H9 (cell line): ENCODE measurements at places on chromosomes 11 and 22. TPM values are rescaled to one million over a fixed set of nuclear protein-coding genes. Genes with fewer than 3 reads are reported as not detected.

DNA sequence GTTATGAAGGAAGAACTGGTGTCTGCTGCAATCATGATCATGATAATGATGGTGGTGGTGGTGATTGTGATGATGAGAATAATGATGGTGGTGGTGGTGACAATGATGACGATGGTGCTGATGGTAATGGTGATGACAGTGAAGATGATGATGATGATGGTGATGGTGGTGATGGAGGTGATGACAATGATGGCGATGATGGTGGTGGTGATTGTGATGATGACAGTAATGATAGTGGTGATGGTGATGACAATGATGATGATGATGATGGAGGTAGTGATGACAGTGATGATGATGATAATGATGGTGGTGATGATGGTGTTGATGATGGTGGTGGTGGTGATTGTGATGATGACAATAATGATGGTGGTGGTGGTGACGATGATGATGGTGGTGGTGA is 52.8 kb upstream of the ANO1 start:
- DNase-seq = no peak
- no peaks in the 10 kb centered on the region for H3K27me3 ChIP-seq
- H3K27ac ChIP-seq = no peak overlapping the region
- H3K4me3 ChIP-seq = no peak overlapping the region
- no peaks in the 10 kb centered on the region for H3K36me3 ChIP-seq
- H3K4me1 ChIP-seq = no peaks in the 10 kb centered on the region

DNA sequence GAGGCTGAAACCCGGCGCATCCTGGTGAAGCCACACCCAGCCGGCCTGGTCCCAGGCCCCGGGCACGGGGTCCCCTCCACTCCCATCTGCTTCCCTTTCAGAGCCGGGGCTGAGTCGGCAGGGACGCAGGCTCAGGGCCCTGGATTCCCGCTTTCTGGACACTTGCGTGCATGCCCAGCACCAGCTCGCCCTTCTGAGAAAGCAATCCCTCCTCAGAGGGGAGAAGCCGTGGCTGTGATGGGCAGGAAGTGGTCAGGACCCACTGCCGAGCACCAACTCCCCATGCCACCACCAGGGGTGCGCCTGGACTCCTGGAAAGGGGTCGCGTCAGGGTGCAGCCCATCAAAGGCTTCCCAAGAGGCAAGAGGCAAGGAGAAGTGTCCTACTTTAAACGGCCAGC is 15.1 kb downstream of the CDKN1C start:
- H3K27ac ChIP-seq = no peak overlapping the region
- H3K4me1 ChIP-seq = no peaks in the 10 kb centered on the region
- H3K36me3 ChIP-seq = peaks cover 4% of the 10 kb centered on the region
- no peak overlapping the region for H3K4me3 ChIP-seq
- peak; percentile 52 for DNase-seq

DNA sequence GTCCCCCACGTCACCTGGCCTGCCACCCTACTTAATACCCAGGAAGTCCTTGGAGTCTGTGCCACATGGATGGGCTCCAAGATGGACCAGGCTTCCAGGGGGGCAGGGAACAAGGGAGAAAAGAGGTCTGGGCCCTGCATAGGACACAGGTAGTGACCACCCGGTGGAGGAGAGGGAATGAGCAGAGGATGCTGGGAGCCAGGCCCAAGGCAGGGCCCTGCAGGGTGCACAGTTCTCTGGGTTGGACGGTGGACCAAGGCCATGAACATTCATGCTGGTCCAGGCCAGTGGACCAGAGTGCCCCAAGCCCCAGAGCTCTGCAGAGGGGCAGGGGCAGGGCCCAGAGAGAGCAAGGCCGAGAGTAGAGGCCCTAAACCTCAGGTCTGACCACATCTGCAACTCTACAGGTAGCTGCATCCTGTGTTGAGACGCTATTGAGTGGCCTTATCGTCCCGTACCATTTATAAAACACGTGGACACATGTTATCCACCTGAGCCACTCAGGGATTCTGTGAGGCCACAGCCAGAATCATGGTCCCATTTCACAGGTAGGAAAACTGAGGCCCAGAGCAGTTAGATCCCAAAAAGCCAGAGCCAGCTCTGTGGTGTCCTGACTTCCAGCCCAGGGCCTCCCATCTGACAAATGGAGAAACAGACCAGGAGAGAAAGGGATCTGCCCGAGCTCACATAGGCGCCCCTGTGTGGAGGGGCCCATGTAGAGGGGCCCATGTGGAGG is 46.4 kb downstream of the IGLL5 start:
- no peak overlapping the region for H3K4me3 ChIP-seq
- H3K36me3 ChIP-seq = no peaks in the 10 kb centered on the region
- no peaks in the 10 kb centered on the region for H3K4me1 ChIP-seq

- no peaks in the 10 kb centered on the region for H3K36me3 ChIP-seq
- H3K4me1 ChIP-seq = peaks cover 13% of the 10 kb centered on the region
- H3K4me3 ChIP-seq = no peak overlapping the region
- no peak for DNase-seq
- H3K27ac ChIP-seq = no peak overlapping the region
Measured at GRCh38 chr11:13923182-13923581, 39.3 kb upstream of the SPON1 start.

GRCh38 chr11:76800466-76801200 is 17.5 kb downstream of the TSKU start:
- no peak overlapping the region for H3K27ac ChIP-seq
- H3K4me3 ChIP-seq = no peak overlapping the region
- H3K36me3 ChIP-seq = peaks cover 13% of the 10 kb centered on the region
- DNase-seq = peak; percentile 19
- H3K4me1 ChIP-seq = no peaks in the 10 kb centered on the region; the same call in 1 of the 2 replicates

DNA sequence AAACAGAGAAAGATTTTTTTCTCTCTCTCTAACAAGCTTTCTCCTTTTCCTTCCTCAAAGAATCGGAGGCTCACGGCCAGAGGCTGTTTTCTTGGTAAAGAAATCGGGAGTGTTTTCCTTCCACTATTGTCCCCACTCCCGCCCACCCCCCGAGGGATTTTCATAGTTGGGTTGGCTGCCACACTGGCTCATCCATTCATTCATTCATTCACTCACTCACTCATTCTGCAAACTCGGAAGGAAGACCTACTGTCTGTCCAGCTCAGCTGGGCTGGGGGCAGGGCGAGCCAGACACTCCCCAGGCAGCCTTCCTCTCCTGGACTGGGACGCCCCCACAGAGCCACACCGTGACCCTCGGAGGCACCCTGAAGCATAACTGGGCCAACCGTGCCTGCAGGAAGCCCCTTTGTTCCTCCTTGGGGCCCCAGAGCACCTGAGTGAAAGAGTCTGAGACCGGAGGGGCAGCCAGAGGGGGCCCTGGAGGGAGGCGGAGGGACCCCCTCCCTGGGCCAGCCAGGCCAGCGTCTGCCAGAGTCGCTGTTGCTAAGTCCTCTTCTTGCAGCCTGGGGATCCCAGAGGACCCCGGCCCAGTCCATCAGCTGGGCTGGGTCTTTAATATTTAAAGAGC is 17.0 kb downstream of the CDKN1C start:
- no peak for DNase-seq
- peaks cover 30% of the 10 kb centered on the region for H3K27me3 ChIP-seq
- H3K27ac ChIP-seq = no peak overlapping the region
- H3K4me3 ChIP-seq = peak overlapping the region; percentile 79

DNA sequence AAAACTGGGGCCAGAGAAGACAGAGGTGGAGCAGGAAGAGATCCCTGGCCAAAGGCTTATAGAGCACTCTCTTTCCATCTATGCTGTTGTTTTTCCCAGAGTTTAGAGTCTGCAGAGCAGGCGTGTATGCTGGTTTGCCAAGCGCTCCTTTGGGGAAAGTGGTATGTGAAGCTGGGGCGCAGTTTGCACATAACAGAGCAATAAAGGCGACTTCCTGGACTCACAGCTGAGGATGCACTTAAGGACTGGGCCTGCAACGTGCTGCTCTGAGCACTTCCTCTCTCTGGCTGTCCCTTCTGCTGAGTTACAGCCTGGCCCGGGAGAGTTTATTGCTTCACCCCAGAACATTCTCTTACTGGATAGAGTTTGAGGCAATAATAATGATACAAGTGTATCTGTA is 41.7 kb downstream of the THAP12 start:
- H3K27me3 ChIP-seq = no peaks in the 10 kb centered on the region
- peaks cover 22% of the 10 kb centered on the region for H3K36me3 ChIP-seq
- H3K27ac ChIP-seq = no peak overlapping the region

GRCh38 chr22:39429916-39430575 is 26.8 kb upstream of the MGAT3 start:
- peaks cover 7% of the 10 kb centered on the region; the same call in 2 of the 3 replicates for H3K36me3 ChIP-seq
- DNase-seq = peak; percentile 24
- H3K4me1 ChIP-seq = peaks cover 11% of the 10 kb centered on the region; the same call in 1 of the 2 replicates
- H3K27ac ChIP-seq = no peak overlapping the region
- no peak overlapping the region for H3K4me3 ChIP-seq

DNA sequence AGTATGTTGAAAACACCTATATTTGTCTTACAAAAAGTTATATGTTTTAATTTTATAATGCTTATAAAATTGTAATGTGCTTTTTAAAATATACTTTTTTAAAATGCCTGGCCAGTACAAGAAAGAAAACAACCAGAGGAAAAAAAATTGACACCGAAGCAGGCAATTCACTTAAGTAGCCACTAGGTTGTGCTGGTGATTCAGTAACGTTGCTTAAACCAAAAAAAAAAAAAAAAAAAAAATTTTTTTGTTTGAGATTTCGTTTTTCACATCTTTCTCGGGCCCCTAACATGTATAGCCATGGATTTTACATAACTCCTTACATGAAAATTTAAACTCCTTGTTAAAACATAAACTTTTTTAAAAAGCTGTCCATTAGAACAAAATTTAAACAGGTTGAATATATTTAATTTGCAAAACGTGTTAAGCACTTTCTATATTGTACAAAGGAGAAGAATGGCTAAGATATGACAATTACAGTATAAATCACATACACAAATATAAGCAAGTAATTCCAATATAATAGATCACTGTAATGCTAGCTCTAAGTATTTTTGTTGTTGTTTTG is 9.2 kb downstream of the OR8B4 start:
- H3K4me1 ChIP-seq = no peaks in the 10 kb centered on the region
- DNase-seq = no peak
- no peaks in the 10 kb centered on the region for H3K36me3 ChIP-seq
- H3K27ac ChIP-seq = no peak overlapping the region
- H3K4me3 ChIP-seq = no peak overlapping the region

GRCh38 chr22:41092847-41093411 is 537 bp downstream of the EP300 start:
- peaks cover 24% of the 10 kb centered on the region for H3K36me3 ChIP-seq
- H3K4me1 ChIP-seq = no peaks in the 10 kb centered on the region; the same call in 1 of the 2 replicates
- H3K4me3 ChIP-seq = peak overlapping the region; percentile 96

DNA sequence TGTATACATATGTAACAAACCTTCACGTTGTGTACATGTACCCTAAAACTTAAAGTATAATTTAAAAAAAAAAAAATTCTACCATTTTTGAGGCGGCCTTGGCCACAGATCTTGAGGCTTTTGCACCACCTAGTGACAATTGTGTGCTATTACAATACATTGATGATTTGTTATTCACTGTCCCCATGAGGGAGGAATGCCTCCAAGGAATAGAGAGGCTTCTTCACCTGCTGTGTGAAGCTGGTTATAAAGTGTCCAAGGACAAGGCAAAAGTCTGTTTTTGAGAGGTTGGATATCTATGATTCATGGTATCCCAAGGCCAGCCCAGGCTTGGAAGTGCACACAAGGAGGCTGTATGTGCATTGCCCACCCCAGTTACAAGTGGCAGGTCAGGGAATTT is 30.7 kb downstream of the SLC22A25 start:
- H3K36me3 ChIP-seq = peaks cover 5% of the 10 kb centered on the region; the same call in 1 of the 2 replicates
- no peak overlapping the region for H3K4me3 ChIP-seq
- H3K27ac ChIP-seq = no peak overlapping the region
- DNase-seq = no peak
- no peaks in the 10 kb centered on the region for H3K27me3 ChIP-seq
- no peaks in the 10 kb centered on the region for H3K4me1 ChIP-seq

- H3K27me3 ChIP-seq = no peaks in the 10 kb centered on the region
- no peaks in the 10 kb centered on the region for H3K36me3 ChIP-seq
- no peak overlapping the region for H3K27ac ChIP-seq
- no peaks in the 10 kb centered on the region for H3K4me1 ChIP-seq
- peak; percentile 69 for DNase-seq
- no peak overlapping the region for H3K4me3 ChIP-seq
Measured at GRCh38 chr11:98455500-98456307, 565.0 kb upstream of the CNTN5 start.

- H3K4me3 ChIP-seq = no peak overlapping the region
- no peaks in the 10 kb centered on the region for H3K36me3 ChIP-seq
- H3K27ac ChIP-seq = no peak overlapping the region
Measured at GRCh38 chr22:17929909-17930308, 94.5 kb downstream of the MICAL3 start.

DNA sequence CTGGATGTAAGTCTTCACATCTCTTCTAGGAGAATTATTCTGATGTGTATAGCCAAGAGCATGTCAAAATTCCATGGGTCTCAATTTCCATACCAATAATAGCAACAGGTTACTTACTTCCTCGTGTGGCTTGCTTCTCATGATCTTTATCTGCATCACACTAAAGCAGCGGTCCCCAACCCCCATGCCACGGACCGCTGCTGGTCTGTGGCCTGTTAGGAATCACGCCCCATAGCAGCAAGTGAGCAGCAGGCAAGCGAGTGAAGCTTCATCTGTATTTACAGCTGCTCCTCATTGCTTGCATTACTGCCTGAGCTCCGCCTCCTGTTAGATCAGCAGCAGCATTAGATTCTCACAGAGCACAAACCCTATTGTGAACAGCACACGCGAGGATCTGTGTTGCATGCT is 28.9 kb upstream of the SLC25A1 start:
- no peaks in the 10 kb centered on the region for H3K27me3 ChIP-seq
- no peak for DNase-seq
- H3K27ac ChIP-seq = no peak overlapping the region
- peaks cover 7% of the 10 kb centered on the region for H3K36me3 ChIP-seq
- no peak overlapping the region for H3K4me3 ChIP-seq

- H3K27me3 ChIP-seq = no peaks in the 10 kb centered on the region
- no peaks in the 10 kb centered on the region for H3K4me1 ChIP-seq
- no peak overlapping the region for H3K27ac ChIP-seq
- H3K4me3 ChIP-seq = no peak overlapping the region
- H3K36me3 ChIP-seq = peaks cover 74% of the 10 kb centered on the region
Measured at GRCh38 chr22:24090581-24090980, 79.5 kb downstream of the CABIN1 start.

DNA sequence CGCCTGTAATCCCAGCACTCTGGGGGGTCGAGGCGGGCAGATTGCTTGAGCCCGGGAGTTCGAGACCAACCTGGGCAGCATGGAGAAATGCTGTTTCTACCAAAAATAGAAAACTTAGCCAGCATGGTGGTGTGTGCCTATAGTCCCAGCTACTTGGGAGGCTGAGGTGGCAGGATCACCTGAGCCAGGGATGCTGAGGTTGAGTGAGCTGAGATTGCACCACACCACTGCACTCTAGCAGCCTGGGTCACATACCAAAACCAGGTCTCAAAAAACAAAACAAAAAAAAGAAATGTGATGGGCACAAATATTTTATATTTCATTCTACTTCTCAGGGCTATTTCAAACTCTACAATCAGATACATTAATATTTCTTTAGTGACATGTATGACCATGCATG is 25.7 kb downstream of the TTC17 start:
- H3K27ac ChIP-seq = no peak overlapping the region
- no peak for DNase-seq
- H3K4me3 ChIP-seq = no peak overlapping the region
- H3K27me3 ChIP-seq = no peaks in the 10 kb centered on the region

- H3K4me1 ChIP-seq = peaks cover 12% of the 10 kb centered on the region
- H3K27me3 ChIP-seq = peaks cover 2% of the 10 kb centered on the region; the same call in 1 of the 2 replicates
- peak; percentile 70 for DNase-seq
Measured at GRCh38 chr11:75350743-75351540, 519 bp downstream of the ARRB1 start.

GUCD1 gene
- 87.4 and 99.8 TPM in 2 replicates for total RNA-seq

MS4A12 gene
- not detected in 2 replicates for total RNA-seq

BACE1-AS gene
- total RNA-seq = 9.4 and 9.9 TPM in 2 replicates

HEPHL1 gene
- 0.07 TPM in 1 of 2 replicates, not detected in the other for total RNA-seq

CABP4 gene
- total RNA-seq = 0.09 TPM in 1 of 2 replicates, not detected in the other

GALNT18 gene
- 1.5 and 1.7 TPM in 2 replicates for total RNA-seq

ZNHIT2 gene
- 18.3 and 19.0 TPM in 2 replicates for total RNA-seq

MMP3 gene
- not detected in 2 replicates for total RNA-seq

WBP2NL gene
- 0.22 TPM in 1 of 2 replicates, not detected in the other for total RNA-seq

CCDC188 gene
- not detected in 2 replicates for total RNA-seq
